Endothelial cell of umbilical vein (primary cell): ENCODE measurements at places on chromosomes 5 and 9. TPM values are rescaled to one million over a fixed set of nuclear protein-coding genes. Genes with fewer than 3 reads are reported as not detected.

DNA sequence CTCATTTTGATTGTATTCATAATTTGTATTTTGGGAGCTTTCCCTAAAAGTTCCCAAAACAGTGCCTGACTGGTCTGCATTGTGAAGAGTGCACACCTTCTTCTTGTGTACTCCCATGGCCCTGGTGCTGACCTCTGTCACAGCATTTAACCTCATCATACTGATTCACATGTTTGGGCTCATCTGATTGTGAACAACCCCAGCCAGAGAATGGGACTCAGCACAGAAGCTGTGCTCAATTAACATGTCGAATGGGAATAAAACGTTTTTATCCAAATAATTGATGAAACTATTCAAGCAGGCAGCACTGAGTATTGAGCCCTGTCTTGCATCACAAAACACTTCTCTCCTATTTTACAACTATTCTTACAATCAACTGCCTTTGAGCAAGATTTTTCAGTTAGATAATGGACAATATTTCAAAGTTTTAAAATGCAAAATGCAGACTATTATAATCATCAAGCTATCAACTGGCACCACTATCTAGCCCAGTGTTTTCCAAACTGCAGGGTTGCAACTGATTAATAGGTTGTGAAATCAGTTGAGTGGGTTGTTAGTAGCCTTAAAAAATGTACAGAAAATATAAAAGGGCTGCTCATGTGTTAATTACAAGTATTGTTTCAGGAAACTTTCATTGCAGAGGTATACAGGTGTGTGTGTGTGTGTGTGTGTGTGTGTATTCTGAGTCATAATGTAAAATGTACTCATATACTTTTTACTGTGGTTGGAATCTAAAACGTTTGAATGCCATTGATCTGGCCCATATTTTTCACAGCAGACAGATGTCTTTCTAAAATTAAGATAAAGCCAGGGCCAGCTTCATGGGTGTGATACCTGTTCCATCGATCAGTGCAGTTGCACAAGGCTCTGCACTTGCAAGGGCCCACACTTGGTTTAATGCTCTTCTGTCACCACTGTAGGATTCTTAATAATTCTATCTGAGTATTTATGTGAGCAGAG, 190.5 kb downstream of the PIK3R1 start:
- no peak for DNase-seq
- no peaks in the 10 kb centered on the region for H3K4me1 ChIP-seq
- no peaks in the 10 kb centered on the region for H3K36me3 ChIP-seq
- H3K27me3 ChIP-seq, result no peaks in the 10 kb centered on the region
- no peak overlapping the region for H3K27ac ChIP-seq

DNA sequence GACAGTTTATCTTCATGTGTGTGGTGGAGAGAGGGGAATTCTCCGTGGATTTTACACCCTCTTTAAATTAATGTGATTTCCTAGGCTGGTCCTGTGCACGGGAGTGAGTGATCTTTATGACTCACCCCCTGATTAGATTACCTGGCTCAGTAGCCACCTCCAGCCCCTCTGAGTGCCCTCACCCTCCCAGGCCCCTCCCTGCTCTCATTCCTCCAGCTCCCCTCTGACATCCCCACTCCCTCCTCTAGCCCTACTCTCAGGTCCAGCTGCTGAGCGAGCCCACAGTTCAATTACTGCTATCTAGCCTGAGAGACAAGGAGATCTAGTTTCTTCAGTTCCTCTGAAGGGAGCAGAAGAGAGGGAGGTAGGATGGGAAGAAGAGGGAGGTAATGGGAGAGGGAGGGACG, 61.8 kb upstream of the ARAP3 start:
- H3K36me3 ChIP-seq, result no peaks in the 10 kb centered on the region
- H3K27me3 ChIP-seq, result peaks cover 5% of the 10 kb centered on the region
- H3K4me1 ChIP-seq, result no peaks in the 10 kb centered on the region
- no peak for DNase-seq
- no peak overlapping the region for H3K4me3 ChIP-seq

GRCh38 chr5:125700380-125700861, 722.8 kb upstream of the GRAMD2B start:
- H3K27ac ChIP-seq, result peak overlapping the region; percentile 12
- H3K4me3 ChIP-seq, result no peak overlapping the region
- DNase-seq, result peak; percentile 28
- H3K27me3 ChIP-seq, result no peaks in the 10 kb centered on the region

- no peak overlapping the region for H3K27ac ChIP-seq
- H3K4me3 ChIP-seq, result no peak overlapping the region
- no peaks in the 10 kb centered on the region for H3K36me3 ChIP-seq
- DNase-seq, result no peak
- H3K27me3 ChIP-seq, result no peaks in the 10 kb centered on the region
These were observed 150.6 kb upstream of the ATP10B start for GRCh38 chr5:161002571-161003074.

DNA sequence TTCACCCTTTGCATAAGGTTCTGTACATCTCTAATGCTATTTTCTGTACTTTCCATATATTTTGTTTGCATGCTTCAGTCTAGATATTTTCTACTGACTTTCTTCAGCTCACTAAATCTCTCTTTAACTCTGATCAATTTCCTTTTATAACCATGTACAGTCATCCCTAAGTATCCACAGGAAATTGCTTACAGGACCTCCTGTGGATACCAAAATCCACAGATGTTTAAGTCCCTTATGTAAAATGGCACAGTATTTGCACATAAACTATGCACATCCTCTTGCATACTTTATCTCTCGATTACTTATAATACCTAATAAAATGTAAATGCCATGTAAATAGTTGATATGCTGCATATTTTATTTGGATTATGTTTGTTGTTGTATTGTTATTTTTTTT, 442.1 kb downstream of the TLE4 start:
- no peak overlapping the region for H3K4me3 ChIP-seq
- no peaks in the 10 kb centered on the region for H3K36me3 ChIP-seq
- no peaks in the 10 kb centered on the region for H3K4me1 ChIP-seq
- no peaks in the 10 kb centered on the region for H3K27me3 ChIP-seq
- H3K27ac ChIP-seq, result no peak overlapping the region
- no peak for DNase-seq

DNA sequence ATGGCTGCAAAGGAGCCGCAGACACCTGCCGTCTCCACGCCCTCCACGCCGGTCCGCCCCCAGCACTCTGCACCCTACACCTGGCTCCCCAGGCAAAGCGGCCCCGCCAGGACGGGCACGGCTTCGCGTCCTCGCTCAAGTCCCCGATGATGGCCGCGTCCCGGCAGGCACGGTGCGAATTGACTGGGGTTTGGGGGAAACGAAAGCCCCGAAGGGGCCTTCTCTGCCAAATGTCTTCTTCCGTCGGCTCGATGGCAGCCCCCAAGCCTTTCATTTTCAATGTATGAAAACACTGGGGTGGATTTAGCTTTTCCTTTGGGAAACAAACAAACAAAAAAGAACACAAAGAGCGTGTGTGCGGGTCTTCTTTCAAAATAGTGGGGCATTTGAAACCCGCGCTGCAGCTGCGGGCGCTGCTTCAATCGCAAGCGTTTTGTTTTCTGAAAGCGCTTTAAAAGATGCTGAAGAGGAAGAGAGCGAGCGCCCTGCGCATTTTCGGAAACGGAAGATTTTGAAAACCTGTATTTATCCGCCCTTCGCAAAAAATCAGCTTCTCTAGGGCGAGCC, 160.0 kb downstream of the RMI1 start:
- DNase-seq, result no peak
- no peak overlapping the region for H3K27ac ChIP-seq
- H3K27me3 ChIP-seq, result no peaks in the 10 kb centered on the region
- H3K36me3 ChIP-seq, result no peaks in the 10 kb centered on the region
- H3K4me1 ChIP-seq, result peaks cover 21% of the 10 kb centered on the region
- H3K4me3 ChIP-seq, result peak overlapping the region; percentile 75

GRCh38 chr5:148636353-148636752, 18.0 kb downstream of the HTR4 start:
- peaks cover 4% of the 10 kb centered on the region for H3K27me3 ChIP-seq
- H3K4me1 ChIP-seq, result no peaks in the 10 kb centered on the region
- DNase-seq, result no peak
- H3K4me3 ChIP-seq, result no peak overlapping the region
- no peak overlapping the region for H3K27ac ChIP-seq

DNA sequence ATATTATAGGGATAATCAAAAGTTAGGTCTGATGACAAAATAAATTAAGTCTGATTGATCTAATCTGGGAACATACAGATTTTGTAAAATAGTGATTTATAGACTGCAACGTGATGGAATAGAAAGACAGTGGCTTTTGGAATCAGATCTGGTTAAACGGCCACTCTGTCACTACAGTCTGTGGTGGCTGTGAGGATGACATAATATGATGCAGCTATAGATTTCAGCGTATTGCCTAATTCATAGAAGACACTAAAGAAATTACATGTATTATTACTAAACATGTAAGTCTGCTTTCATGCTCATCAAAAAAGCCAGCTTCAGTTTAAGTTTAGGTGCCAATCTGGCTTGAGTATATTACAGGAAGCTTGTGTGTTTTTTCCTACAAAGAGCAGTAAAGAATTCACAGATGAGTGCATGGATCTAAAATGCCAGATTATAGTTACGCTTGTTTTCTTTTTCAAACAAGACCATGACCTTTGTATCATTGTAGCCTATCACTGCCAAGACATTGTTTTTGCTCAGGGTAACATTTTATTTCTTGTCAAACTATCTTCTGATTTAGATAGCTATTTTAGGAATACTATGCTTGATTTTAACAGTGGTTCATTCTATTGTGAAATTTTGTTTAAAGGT, 25.7 kb downstream of the CPEB4 start:
- no peaks in the 10 kb centered on the region for H3K36me3 ChIP-seq
- peaks cover 15% of the 10 kb centered on the region for H3K4me1 ChIP-seq
- H3K4me3 ChIP-seq, result no peak overlapping the region
- DNase-seq, result peak; percentile 73
- H3K27ac ChIP-seq, result no peak overlapping the region

The SPATA31D3 gene
- total RNA-seq, result not detected in 2 replicates

The ANKS6 gene
- 18.6 and 22.3 TPM in 2 replicates for total RNA-seq

The CCDC192 gene
- total RNA-seq, result not detected in 2 replicates

The SLC34A3 gene
- not detected in 2 replicates for total RNA-seq

The DMRT3 gene
- not detected in 2 replicates for total RNA-seq

The CCL28 gene
- 0.95 and 1.8 TPM in 2 replicates for total RNA-seq
